ENCODE measurements at places on chromosomes 4 and X.

GRCh38 chr4:184355111-184355604 lies 119.2 kb downstream of the IRF2 start:
- DNase-seq, result peak; percentile 92

DNA sequence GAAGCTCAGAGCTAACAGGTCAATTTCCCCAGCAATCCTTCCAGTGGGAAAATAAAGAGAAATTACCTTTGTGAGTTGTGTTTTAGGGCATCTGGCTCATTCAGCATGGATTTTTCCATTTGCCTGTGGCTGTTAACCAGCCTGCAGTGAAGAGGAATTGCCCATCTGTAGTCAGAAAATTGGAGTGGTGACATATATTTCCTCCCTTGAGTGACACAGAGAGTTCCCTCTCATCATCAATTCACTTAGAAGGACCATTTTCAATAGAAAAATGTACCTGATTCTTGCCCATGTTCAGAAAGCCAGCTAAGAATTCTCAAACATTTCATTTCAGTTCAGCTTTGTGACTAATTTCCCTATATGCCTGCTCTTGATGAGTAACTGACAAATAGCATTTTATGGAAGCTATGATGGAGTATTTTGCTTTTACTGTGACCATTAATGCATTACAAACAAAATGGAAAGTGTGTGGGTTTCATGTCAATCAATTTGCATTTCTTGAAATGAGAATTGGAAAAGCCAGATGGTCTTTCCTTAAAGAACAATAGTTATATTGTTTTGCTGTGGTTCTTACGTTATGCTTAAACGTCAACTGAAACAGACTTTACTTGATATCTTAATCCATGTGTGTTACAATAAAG lies 155.8 kb downstream of the NWD2 start:
- no peak for DNase-seq

- DNase-seq, result no peak
Observed at GRCh38 chr4:175635546-175635945, 176.5 kb downstream of the GPM6A start.

DNA sequence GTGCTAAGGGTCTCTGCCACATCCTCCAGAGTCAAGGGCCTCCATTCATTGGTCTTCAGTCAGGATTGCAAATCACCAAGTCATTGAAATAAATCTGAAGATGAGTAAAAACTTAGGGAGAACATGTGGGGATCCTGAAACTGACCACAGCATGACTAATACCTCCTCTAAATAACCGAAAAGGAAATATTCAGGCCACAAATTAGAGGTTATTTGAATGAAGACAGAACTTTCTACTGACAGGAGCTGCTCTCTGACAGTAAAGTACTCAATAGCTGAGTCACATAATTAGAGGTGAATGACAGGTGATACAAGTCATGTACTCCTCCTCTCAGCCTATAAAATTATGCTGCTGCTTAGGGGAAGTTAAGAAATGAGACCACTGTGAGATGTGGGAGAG lies 240.2 kb upstream of the F9 start:
- DNase-seq, result no peak

- no peak for DNase-seq
Observed at GRCh38 chr4:176810481-176811249, 17.9 kb upstream of the VEGFC start.

- peak; percentile 38 for DNase-seq
Observed at GRCh38 chr4:139367421-139368090, 65.3 kb upstream of the NDUFC1 start.

GRCh38 chrX:63751481-63751880 lies 33.5 kb downstream of the ARHGEF9 start:
- DNase-seq, result no peak

DNA sequence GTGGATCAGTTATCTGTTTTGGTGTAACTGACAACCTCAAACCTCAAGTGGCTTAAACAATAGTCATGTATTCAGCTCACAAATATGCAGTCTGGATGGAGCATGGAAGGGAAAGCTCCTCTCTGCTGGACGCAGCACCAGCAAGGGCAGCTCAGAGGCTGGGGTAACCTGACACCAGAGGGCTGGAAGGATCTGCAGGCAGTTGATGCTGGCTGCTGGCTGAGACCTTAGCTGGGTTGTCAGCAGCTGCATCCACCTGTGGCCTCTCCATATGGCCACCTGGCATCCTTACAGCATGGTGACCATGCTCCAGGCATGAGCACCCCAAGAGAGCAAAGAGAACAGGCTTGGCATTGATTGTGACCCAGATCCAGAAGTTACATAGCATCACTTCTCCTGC lies 46.7 kb downstream of the ENPP6 start:
- DNase-seq, result peak; percentile 67

DNA sequence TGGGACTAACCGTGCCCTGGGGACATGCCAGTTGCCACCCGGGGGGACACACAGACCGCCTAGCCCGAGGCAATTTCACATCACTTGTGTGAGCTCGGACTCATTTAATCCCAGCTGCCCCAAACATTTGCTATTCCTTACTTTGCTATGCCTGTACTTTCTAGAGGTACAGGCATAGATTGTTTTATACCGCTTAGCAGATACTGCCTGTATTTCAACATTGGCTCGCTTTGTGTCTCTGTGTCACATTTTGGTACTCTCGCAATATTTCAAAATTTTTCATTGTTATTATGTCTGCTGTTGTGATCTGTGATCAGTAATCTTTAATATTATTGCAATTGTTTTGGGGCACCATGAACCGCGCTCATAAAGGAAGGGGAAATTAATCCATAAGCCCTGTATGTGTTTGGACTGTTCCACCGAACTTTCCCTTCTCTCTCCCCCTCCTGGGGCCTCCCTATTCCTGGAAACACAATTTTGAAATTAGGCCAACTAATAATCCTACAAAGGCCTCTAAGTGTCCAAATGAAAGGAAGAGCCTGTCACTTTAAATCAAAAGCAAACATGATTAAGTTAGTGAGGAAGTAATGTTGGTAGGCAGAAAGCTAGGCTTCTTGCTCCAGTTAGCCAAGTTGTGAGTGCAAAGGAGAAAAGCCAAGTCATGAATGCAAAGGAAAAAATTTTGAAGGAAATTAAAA lies 568 bp upstream of the CASP6 start:
- peak; percentile 9 for DNase-seq

DNA sequence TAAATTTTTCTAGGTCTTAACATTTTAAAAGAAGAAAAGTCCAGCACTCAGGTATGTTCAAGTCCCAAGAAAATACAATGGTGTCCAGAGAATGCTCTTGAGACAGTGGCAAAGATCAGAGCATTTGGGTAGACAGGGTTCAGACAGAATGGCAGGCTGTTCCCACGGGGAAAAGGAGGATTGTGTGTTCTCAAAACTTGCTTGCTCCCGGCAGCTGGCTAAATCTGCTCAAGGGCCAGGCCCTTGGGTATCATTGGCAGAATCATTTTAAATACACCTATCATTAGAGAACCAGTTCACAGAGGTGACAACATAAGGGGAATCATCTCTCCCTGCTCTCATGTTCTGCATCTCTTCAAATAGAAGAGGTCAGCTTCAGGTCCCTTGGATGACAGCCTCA lies 456.3 kb downstream of the DTHD1 start:
- DNase-seq, result no peak

GRCh38 chr4:166501941-166502382 lies 628.9 kb downstream of the TLL1 start:
- DNase-seq, result peak; percentile 31

DNA sequence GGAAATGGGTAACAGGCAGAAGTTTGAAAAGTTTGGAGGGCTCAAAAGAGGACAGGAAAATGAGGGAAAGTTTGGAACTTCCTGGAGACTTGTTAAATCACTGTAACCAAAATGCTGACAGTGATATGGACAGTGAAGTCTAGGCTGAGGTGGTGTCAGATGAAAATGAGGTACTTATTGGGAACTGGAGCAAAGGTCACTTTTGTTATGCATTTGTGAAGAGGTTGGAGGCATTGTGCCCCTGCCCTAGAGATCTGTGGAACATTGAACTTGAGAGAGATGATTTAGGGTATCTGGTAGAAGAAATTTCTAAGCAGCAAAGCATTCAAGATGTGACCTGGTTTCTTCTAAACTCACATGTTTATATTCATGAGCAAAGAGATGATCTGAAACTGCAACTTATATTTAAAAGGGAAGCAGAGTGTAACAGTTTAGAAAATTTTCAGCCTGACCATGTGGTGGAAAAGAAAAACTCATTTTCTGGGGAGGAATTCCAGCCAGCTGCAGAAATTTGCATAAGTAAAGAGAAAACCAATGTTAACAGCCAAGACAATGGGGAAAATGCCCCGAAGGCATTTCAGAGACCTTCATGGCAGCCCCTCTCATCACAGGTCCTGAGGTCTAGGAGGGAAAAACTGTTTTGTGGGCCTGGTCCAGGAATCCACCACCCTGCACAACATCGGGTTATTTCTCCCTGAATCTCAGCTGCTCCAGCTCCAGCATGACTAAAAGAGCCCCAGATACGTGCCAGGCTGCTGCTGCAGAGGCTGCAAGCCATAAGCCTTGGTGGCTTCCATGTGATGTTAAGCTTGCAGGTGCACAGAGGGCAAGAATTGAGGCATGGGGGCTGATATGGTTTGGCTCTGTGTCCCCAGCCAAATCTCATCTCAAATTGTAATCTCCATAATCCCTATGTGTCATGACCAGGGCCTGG lies 632.5 kb upstream of the GNPDA2 start:
- no peak for DNase-seq

DNA sequence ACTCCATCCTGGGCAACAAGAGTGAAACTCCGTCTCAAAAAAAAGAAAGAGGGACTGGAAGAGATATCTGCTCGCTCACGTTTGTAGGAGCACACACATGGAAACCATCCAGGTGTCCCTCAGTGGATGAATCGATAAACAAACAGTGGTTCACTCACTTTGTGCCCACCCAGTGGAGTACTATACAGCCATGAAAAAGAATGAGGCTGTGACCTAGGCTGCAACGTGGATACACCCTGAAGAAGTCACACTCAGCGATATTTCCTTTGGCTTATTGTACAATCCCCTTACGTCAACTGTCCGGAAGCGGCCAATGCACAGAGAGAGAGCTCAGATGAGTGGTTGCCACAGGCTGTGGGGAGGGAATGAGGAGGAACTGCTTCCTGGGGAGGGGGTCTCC lies 82.3 kb upstream of the PPP2R3B start:
- no peak for DNase-seq

DNA sequence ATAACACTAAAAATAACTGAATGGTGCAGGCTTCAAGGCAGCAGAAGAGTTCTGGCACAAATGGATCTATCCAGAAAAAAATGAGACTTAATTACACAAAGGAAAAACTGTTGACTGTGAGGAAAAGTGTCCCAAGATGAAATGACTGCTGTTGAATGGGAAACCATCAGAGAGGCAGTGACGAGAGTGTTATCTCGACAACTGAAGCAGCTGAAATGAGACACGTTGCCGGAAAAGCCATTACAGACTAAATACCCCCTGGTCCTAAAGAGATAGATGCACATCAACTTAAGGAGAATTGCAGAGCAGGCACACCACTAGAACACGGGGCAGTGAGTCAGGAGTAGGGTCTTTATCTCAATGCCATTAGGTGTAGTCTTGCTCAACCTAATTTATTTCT lies 277.8 kb downstream of the DMD start:
- DNase-seq, result no peak

DNA sequence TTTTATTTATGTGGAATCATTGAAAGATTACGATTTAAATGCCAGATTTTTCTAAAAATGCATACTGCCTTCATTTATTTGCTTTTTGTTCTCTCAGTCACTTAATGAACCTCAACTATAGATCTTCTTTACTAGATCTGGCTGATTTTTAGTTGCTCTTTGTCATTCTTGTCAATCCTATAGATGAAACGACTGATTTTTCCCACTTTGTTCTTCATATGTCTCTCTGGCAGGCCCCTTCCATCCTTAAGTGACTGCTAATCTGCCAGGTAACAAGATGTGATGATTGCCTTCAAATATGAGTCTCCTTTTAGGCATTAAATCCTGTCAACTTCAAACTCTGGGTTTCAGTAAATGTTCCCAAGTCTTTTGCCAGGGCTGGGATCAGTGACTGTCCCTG lies 61.0 kb downstream of the ALG13 start:
- no peak for DNase-seq

- no peak for DNase-seq
Observed at GRCh38 chr4:153063490-153063889, 127.4 kb downstream of the FHDC1 start.

DNA sequence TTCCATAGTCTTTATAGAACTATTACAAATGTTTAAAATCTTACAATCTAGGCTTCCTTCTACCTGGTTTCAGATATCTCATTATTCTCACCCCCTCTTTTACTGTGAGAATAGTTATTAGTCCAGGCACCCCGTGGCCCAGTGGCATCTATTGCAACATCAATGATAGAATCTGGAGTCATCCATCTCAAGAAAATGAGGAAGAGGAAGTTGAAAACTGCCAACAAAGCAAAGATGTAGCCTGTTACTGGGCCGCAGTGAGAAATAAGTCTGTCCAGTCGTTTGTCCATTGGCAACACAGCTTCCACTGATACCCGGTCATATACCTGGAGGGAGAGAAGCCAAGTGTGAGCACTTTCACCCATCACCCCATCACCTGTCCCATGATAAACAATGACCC lies 6.0 kb upstream of the ASB11 start:
- DNase-seq, result no peak

- no peak for DNase-seq
Observed at GRCh38 chr4:124593494-124593893, 119.0 kb downstream of the ANKRD50 start.

- DNase-seq, result peak; percentile 65
Observed at GRCh38 chr4:65917486-65917885, 247.2 kb upstream of the EPHA5 start.

- no peak for DNase-seq
Observed at GRCh38 chr4:52612341-52612740, 46.8 kb downstream of the USP46 start.

DNA sequence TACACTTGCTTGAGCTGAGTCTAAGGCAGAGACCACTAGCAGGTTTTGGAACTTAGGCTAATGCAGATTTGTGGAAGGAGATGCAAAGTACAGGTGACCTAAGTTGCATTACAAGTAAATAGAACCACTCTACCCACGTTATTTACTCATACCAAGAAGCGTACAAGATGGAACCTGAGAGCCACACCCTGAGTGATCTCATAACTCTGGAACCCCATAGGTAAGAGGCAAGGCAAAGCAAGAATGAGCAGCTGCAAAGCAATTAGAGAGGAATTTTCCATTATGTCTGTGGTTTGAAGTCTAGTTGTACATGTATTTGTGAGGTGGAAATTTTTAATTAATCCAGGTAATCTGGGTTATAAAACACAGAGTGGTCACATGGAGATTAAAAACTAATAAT lies 55.4 kb downstream of the CC2D2A start:
- no peak for DNase-seq

- peak; percentile 28 for DNase-seq
Observed at GRCh38 chr4:151099976-151100417, 569 bp downstream of the RPS3A start.
